ENCODE measurements at places on chromosomes 12 and 14.

DNA sequence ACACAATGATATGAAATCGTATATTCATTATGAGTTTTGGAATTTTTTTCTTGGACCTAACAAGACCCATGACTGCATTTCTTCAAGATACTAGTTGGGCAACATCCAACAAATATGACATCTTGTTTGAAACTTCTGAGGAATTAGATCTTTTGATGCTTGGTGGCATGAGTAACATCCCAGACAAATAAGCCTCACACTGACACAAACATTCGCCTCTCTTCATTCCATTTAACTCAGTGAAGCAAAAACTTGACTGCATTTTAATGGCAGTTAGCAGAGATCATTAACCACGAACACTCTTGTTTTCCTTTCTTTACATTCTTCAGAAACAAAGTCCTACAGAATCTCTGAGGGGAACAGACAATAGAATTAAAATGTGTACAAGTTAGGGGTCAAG, 758.3 kb downstream of the C12orf50 start:
- DNase-seq: peak; percentile 8

GRCh38 chr14:79021766-79022165, 851.6 kb downstream of the NRXN3 start:
- no peak for DNase-seq

- DNase-seq: no peak
Observed at GRCh38 chr12:131994589-131994988, 44.8 kb downstream of the EP400 start.

DNA sequence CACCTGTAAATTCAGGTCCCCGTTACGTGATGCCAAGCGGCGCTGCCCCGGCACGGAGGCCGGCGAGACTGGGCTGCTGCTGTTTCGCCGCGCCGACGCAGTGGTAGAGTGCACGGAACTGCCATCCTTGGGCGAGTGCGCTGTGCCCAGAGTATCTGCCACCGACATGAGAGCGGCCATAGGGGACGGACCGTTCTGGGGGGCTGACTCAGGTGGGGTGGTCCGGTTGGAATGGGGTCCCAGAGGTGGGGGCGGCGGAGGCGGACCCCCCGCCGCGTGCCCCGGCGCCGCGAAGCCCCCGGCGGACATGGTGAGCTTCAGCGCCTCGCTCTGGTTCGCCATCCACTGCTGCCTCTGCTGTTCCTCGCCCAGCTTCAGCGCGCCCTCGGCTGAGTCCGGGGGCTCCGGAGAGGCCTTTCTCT, 2.8 kb downstream of the IRF2BPL start:
- DNase-seq: no peak

DNA sequence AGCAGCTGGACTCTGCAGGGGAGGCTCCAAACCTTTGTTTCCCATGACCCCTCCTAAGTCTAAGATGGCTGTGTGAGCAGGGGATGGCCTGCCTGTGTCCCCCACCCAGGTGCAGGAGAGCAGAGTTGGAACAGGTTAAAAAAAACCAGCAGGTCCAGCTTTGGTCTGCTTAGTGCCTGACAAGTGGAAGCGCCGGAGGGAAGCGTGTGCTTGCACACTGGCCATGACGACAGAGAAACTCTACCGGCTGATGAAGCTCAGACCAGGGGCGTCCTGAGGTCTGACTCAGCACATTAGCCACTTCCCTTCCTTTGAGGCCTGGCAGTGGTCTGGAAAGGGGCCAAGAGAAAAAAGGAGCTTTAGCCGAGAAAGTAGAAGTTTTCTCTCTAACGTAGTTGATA, 280.1 kb downstream of the VRK1 start:
- peak; percentile 73 for DNase-seq

GRCh38 chr14:51248016-51248987, 8.3 kb downstream of the TMX1 start:
- DNase-seq: no peak

DNA sequence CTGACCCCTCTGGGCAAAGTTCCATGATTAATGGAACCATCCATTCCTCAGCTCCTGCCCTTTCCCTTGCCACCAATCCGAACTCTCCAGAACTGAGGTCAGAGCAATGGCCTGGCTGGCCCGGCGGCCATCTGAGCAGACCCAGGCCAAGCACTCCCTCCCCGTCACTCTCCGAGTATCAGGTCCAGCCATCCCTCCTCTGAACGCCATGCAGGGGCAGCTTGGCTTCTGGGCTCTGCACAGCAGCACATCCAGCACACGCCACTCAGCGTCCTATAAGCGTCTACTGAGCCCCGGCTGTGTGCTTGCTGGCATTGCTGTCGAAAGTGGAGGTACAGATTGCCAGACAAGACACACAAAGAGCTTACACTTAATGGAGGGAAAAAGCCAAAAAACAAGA, 34.3 kb upstream of the VWF start:
- DNase-seq: no peak

DNA sequence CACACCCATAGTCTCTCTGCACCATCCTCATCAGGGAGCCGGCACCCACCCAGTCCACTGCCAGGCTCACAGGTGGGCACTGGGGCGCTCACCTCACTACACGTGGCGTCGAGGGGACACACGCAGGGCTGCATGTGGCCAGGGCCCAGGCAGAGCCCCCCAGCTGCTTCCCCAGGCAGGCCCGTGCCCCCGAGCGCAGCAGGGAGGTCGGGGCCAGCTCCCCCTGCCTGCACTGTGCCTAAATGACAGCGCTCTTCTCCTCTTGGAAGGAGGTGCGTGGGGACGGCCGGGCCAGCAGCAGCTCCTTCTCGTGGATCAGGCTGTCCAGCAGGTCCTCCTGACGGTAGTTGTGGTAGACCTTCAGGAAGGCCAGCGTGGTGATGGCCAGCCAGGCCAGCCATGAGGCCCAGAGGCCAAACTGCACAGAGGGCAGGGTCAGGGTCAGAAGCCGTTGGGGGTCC, 11.3 kb downstream of the TMEM179 start:
- DNase-seq: no peak

DNA sequence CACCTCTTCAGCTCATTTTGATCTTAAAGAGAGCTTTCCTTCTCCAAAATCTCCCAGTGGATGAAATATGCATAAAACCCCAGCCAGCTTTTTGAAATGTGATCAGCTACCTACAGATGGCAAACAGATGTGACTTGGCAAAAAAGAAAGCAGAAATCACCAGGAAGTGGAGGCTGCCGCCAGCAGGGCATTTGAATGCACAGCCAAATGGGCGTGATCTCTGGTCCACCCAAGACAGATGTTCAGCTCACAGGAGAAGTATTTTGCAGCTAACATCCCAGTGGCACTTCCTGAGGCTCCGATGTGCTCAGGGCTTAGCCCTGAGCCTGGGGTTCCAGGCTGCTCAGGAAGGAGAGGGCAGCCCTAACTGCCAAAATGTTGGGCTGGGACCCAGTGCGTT, 78.3 kb downstream of the LGMN start:
- no peak for DNase-seq

DNA sequence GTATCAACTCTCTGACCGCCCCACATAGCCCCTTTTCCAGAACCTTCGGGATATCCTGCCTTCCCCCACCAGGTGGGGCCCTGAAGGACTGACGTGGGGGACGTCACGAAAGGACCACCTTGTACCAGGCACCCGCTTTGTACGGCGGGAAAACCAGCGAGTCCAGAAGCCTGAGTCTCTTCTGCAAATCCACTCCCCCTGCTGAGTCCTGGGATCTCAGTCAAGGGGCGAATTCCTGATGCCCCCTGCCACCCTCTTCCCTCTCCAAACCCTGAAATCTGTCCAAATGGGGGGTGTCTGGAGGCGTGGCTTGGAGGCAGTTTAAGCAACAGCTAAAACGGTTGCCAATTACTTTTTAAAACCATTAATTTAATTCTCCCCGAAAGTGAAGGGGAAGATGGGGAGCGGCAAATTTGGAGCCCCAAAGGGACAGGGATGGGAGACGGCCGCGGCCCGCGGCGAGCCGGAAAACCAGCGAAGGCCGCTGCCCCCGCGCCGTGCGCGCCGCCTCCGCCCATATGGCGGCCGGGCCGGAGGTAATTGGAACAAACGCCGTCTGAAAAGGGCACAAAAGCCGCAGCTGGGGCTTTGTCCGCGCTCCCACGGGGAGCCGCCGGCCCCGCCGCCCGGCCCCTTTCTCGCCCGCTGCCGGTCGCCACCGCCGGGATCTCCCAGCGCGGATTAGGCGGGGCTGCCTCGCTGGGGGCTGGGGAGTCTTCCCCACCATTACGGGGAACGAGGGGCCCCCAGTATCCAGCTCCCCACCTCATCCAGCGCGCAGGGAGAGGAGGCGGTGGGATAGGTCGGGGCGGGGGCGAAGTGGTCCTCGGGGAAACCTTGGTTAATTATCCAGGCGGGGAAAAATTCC, 6.6 kb downstream of the LHX5 start:
- no peak for DNase-seq

- no peak for DNase-seq
Observed at GRCh38 chr12:107929436-107929835, 154.9 kb downstream of the ASCL4 start.

DNA sequence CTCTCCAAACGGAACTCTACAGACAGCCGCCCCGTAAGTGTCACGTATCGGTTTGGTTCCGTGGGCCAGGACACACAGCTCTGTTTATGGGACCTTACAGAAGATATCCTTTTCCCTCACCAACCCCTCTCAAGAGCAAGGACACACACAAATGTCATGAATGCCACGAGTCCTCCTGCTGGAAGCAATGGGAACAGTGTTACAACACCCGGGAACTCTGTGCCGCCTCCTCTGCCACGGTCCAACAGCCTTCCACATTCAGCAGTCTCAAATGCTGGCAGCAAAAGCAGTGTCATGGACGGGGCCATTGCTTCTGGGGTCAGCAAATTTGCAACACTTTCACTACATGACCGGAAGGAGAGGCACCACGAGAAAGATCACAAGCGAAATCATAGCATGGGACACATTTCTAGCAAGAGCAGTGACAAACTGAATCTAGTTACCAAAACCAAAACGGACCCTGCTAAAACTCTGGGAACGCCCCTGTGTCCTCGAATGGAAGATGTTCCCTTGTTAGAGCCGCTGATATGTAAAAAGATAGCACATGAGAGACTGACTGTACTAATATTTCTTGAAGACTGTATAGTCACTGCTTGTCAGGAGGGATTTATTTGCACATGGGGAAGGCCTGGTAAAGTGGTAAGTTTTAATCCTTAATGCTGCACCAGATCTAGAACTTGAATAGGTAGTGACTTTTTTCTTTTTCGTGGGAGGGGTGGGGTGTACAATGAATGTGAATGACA, 69.7 kb downstream of the WDR20 start:
- peak; percentile 42 for DNase-seq

- no peak for DNase-seq
Observed at GRCh38 chr12:18837505-18837904, 99.6 kb downstream of the CAPZA3 start.

- peak; percentile 42 for DNase-seq
Observed at GRCh38 chr12:80580254-80580653, 127.2 kb upstream of the MYF6 start.

- DNase-seq: no peak
Observed at GRCh38 chr14:31677630-31678029, 116.4 kb downstream of the NUBPL start.

- DNase-seq: no peak
Observed at GRCh38 chr12:93164103-93164880, 213.4 kb upstream of the NUDT4 start.

- peak; percentile 46 for DNase-seq
Observed at GRCh38 chr12:120262852-120263747, 2.4 kb downstream of the PXN start.

DNA sequence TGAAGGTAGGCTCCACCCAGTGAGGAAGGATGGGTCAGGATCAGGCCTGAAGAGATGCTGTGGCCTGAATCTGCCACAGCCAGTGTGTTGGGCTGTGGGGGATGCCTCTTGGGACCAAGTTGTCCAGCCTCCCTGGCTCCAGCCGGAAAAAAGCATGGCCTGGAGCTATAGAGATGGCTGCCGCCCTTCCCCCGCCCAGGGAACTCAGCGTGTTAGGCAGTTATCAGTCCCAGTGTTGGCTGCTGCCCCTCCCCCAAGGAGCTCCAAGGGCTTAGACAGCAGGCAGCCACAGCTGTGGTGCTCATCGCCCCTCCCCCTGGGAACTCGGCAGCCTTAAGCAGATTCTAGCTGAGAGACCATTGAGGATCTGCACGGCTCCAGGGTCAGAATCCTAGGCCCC, 158.0 kb downstream of the CAPZA3 start:
- DNase-seq: no peak

DNA sequence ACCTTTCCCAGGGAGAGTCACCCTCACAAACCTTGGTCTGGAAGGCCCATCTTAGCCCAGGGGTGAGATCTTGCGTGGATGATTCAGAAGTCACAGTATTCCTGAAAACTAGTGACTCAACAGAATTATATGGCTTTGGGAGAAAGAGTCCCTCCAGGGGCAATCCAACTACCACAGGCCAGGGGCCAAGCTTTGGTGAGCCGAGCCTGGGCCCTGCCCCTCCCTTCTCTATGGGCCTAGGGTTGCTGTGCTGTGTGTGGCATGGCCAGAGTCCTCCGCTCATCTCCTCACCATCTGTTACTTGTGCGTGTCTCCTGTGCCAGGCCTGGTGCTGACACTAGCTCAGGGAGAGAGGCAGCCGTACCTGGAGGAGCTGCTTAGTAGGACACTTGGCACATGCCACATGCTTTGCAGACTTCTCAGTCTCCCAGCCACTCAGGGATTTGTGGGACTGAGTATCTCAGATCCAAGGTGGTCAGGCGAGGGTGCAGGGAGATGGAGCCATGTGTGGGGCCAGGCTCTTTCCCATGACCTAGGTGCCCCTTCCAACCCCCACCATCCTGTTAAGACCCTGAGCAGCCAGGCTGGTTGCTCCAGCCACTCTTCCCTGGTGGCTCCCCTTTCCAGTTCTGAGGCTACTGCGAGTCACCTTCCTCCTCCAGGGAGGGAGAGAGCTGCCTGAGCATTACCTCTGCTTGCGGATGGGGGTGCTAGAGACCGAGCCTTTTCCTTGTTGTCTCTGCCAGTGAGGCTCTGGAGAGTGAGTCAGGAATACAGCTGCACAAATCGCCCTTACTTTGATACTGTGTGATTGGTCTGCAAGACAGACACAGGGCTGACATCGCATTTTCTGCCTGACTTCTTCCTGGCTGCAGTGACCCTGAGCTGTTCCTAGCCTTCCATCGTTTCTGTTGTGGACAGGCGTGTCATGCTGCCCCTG, 94.1 kb downstream of the SLC25A47 start:
- DNase-seq: peak; percentile 85

DNA sequence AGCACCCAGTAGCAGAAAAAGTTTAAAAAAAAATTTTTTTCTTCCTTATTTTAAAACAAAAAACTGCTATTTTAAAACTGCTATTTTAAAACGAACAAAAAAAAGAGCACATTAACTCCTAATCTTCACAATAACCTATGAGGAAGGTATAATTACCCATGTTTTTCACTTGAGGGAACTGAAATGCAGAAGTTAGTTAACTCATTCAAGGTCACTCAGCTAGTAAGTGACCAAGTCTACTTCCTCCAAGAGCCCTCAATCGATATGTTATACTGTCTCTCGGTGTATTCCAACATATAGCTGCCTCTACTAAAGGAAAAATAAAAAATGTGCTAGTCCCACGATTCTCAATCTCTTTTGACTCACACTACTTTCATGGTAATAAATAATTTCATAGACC, 7.8 kb downstream of the RPAP3 start:
- DNase-seq: no peak

GRCh38 chr12:15336768-15337553, 14.7 kb downstream of the PTPRO start:
- DNase-seq: peak; percentile 97
